Retinal pigment epithelial cell (primary cell): ENCODE measurements at places on chromosomes 7 and 10.
A peak's percentile ranks its signal among the peaks of the same experiment; 100 is the strongest.

DNA sequence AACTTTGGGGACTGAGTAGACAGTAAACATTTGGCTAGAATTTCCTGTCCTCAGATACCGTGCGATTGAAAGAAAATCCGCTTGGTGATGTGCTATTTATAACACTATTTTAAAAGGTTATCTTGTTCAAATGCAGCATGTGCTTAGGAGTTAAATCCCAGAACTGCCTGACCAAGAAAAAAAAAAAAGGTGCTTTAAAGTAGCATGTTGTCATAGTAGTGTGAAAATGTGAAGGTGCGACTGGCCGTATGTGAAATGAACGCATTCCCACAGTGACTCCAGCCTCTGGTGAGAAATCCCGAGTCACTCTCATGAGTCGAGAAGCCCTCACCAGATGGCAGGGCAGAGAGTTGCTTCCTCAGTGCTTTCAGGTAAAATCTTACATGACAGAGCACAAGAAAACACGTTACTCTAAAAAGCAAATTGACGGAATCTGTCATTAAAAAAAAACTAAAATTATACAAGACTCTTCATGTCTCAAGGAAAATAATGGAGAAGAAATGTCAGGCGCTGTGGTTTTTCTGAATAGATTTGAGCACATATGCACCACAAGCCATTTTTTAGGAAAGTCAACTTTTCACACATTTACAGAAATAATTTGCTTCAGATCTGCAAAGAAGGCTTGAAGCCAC lies 18.4 kb upstream of the KLF6 start:
- no peak for DNase-seq

GRCh38 chr7:91182819-91183764 lies 81.1 kb upstream of the FZD1 start:
- DNase-seq, result no peak

DNA sequence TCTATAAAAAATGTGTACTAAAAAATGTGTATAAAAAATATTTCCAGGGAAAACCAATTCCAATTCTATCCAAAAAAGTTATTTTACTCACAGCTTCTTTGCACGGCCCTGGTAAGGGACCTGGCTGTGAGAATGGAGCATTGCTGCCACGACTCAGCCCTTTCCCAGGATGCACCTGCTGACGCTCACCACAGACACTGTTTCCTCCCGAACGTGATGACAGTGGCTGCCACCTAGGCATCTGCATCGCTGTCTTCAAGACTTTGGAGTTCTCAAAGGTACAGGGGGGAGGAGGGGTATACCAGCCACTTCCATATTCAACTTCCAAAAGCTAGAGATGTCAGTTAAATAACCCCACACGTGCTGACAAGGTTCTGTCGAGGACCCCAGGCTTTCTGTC lies 23.9 kb upstream of the PTPRN2 start:
- no peak for DNase-seq

DNA sequence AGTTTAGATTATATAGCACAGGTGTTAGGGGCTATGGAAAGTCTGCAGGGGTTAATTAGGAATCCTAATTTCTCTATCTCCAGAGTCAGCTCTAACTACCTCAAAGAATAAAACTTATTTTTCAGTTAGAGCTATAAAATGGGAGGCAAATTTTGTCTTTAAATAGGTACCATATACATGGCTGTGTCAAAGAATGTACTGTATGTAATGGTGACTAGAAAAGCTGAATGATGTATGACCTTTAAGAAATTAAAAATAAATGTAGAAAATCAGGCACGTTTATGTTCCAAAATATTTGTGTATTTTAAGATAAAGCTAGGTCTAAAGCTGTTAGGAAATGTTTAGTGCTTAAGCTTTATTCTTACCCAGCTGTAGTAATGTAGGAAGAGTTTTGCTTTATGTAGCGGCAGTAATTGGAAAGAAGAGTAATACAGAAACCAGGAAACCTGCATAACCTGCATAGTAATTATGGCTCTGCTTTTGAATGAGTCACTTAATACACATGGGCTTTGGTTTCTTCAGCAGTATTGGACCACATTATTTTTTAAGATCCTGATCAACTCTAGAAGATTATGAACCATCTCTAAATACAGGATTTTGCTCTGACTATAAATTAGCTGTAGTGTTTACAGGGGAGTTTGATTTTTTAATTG lies 85.0 kb downstream of the KMT2E start:
- DNase-seq, result peak; percentile 5

GRCh38 chr7:29105752-29106668 lies 40.3 kb downstream of the CPVL start:
- DNase-seq, result no peak

DNA sequence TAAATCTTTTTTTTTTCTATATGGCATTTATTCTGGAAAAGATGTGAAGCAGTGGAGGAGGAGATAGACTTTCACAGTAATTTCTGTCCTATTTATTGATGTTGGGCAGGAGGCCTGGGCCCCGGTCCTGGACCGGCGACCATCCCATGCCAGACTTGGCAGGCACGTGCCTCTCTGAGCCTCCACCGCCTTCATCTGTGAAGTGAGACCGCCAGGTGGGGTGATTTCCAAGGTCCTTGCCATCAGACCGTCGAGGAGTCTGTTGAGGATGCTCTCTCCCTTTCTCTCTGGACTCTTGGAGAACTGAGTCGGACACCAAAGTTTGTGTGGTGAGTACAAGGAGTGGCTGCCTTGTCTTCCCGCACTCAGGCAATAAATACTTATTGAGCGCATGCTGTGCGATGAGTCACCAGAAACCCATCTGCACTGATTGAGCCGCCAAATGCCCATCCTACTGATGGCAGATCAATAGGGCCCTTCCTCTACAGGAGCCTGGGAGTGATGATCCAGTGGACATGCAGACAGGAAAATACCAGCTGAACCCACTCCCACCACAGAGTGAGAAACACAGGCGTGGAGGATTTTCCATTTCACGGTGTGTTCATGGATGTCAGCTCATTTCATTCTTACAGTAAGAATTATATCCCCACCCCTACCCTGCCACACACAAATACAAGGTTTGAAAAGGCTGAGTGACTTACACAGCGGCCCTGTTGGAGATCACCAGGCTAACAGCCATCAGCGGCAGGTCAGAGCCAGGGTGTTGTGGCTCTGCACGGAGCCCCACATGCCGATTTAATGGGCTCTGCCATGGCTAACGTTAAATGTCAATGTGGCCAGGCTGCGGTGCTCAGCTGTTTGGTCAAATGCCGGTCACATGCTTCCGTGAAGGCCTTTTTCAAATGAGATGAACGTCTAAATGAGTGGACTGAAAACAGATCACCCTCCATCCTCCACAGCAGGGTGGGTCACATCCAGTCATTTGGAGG lies 11.5 kb upstream of the PRKAG2 start:
- no peak for DNase-seq

DNA sequence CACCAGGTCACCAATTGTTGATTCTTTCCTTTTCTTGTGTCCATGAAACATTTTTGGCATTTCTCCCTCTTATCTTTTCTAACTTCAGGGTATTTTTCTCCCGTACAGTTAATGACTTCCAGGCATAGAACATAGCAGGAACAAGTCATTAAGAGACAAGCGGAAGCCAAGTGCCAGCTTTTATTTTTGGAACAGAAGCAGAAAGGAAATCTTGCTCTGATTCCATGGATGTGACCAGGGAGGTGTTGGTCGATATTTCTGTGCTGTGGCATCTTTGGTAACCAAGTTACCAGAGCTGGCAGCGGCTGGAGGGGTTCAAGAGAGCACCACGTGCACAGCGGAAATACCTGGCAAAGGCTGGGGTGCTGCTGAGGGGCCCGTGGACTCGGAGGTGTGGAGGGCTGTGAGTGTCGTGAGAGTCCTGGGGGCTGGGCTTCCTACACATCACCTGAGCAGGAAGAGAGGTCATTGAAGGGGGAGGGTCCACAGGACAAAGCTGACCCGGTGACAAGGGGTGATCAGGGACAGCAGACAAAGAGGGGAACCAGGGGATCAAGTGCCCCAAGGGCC lies 1.8 kb downstream of the LLCFC1 start:
- DNase-seq, result no peak

- no peak for DNase-seq
These were observed 5.9 kb upstream of the HERC4 start for GRCh38 chr10:68080853-68081431.

DNA sequence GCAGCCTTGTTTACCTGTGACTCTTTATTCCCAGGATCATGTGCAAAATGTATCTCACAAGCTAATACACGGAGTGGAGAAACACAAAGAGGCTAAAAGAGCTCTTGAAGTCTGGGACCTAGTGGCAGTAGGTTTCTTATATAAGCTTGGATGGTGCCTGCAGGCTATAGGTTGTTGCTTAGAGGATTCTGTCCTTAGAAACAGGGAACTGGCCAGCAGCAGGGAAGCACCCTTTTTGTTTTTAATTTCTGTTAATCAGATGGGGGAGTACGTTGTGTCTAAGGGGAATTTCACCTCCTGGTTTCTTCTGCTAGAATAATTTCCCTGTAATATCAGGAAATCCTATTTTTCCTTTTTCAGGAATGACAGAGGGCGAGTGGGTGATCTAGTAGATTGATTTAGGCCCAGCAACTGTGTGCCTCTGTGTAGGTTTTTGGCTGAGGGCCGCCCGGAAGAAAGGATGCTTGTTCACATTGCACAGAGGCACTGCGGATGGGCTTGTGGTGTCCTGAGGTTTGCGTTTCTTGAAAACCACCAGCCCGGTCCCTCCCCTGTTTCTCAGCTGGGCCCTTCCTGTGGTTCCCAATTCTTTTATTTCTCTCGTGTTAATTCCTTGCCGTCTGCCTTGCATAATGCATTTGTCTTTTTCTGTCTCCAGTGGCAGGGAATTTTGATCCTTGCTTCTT lies 158.0 kb downstream of the CAMK1D start:
- no peak for DNase-seq

- DNase-seq, result no peak
These were observed 213.3 kb upstream of the PHYHIPL start for GRCh38 chr10:58963101-58963534.

- DNase-seq, result no peak
These were observed 54.2 kb downstream of the VOPP1 start for GRCh38 chr7:55517936-55518689.

DNA sequence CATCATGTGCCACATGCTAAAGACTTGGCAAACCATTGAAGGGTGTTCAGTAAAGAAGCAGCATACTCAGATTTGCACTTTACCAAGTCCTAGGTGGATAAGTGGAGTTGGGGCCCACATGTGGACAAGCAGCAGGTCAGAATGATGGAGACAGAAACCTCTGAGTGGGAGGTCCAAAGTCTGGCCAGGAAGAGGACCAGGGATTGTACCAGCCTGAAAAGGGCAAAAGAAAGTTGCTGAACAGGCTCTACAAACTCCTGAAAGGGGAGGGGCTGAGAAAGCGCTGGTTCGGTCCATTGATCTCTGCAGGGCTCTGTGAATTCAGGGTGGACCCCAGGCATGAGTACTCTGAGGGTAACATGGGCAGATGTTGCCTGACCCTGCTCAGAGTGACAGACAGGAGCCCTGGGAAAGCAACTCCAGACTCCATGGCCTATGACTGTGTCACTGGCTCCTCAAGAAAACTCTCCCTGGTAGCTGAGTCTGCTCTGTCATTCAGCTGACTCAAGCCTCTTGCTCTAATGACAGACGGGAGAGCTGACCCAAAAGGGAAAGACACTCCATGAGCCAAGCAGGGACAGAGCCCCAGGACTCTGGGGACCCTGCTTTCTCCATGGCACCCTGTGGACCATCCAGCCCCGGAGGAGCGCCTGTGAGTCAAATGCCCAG lies 68.5 kb downstream of the TBXAS1 start:
- no peak for DNase-seq

- no peak for DNase-seq
These were observed 25.1 kb downstream of the CRHR2 start for GRCh38 chr7:30657131-30657530.

DNA sequence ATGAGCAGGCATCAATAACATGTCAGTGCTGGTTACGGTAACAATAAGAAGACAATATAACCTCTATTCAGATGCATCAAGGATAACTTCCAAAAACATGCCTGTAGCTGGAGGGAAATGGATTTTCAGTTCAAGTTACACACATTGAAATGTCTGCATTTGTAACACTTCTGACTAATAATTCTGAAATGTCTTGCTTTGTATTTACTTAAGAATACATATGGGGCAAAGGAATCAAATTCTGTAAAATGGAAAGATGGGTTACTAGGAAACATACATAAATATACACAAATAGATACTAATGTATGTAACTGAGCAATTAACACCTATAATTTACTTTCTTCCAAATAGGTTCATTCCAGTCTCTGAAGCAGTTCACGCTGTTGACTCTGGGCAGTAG lies 18.6 kb upstream of the MTPN start:
- DNase-seq, result no peak

- no peak for DNase-seq
These were observed 15.6 kb downstream of the SHH start for GRCh38 chr7:155796381-155797261.

GRCh38 chr7:98727146-98727709 lies 110.1 kb downstream of the NPTX2 start:
- no peak for DNase-seq

DNA sequence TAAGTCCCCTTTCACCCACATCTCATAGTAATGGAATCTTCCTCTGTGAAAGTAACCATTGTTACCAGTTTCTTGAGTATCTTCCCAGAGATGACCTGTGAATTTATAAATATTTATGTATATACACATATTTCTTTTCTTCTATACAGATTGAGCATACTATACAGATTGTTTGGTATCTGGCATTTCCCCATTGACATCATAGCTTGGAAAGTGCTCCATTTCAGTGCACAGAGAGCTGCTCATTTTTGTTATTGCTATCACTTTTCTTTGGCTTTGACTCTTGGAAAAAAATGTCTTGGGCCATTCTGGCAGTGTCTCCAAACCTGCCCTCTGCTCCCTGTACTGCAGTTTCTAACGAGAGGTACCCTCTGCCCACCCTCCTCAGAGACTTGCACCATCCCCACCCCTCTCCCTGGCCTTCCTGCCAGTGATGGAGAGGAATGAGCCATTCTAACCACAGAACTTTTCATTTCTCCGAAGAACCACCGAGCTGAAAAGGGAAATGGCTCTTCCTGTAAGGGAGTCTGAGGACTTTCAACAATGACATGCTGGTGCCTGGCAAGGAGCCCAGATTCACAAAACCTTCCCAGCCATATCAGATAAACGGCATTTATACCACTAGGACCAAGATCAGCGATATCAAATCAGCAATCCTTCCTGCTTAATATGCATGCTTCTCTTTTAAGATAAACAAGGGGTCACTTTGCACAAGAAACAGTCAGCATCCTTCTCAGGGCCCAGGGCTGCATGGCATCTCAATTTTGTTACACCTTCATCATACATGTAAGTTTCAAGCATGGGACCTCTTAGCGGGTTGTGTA lies 19.7 kb upstream of the CCSER2 start:
- DNase-seq, result no peak
